ENCODE measurements at places on chromosomes 5 and 9.

DNA sequence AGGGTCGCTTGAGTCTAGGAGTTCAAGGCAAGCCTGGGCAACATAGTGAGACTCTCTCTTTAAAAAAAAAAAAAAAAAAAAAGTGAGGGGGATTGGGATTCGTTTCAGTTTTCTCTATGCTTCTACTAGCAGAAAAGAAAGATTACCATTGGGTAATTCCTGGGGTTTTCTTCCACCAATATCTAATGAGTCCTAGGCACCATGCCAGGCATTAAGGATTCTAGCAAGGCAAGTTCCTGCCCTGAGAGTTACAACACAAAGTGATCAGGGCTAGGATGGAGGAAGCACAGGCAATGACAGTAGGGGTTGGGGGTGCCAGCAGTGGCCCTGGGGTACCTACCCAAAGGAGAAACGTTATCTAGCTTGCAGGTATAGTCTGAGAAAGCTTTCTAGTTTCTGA is 90.8 kb downstream of the PCDH1 start:
- no peak for DNase-seq

DNA sequence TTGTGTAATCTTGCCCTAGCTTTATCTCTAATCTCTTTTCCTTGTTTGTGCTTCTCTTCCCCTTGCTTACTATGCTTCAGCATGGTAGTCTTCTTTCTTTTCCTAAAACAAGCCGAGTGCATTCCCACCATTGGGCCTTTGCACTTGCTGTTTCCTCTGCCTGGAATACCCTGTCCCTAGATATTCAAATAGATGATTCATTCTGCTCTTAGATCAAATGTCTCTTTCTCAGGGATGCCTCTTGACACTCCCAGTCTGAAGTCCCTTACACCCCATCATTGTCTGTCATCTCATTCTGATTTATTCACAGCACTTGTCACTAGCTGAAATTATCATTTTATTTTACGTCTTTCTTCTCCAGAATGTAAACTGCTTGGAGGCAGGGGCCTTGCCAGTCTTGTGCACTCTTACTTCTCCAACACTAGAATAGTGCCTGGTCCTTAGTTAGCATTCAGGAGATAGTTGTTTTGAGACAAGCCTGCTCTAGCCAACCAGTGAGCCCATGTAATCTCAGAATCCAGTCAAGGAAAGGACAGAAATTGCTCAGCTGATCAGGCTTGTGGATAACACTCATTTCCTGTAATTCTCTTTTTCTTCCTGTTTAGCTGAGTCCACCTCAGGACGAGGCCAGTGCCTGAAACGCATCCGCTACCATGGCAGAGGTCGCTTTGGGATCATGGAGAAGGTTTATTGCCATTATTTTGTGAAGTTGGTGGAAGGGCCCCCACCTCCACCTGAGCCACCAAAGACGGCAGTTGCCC is 25.4 kb downstream of the MRPL22 start:
- no peak for DNase-seq

GRCh38 chr9:37902796-37903646 is 906 bp downstream of the SLC25A51 start:
- DNase-seq, result peak; percentile 52

DNA sequence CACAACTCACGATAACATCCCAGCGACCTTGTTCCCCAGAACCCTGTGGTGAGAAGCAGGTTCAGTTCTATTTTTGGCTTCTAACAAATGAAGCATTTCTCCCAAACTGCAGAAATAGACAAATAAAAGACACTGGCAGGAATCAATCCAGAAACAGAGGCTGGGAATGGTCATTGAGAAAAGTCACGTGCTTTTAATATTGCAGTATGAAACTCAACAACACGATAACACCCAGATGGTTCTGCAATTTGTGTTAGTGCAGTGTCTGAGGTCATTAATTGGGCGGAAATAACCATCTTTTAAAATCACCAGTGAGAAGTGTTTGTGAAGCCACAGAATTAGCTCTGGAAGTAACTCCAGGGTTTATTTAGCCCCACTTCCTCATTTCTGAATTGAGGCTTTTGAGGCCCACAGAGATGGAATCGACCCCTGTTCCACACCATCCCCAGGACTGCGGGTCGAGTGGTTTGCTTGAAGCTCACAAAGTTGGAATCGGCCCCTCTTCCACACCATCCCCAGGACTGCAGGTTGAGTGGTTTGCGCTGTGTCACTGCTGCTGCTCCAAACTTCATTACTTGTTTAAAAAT is 164.7 kb upstream of the IRX4 start:
- DNase-seq, result no peak

GRCh38 chr9:93059715-93060578 is 1.4 kb downstream of the SUSD3 start:
- no peak for DNase-seq

DNA sequence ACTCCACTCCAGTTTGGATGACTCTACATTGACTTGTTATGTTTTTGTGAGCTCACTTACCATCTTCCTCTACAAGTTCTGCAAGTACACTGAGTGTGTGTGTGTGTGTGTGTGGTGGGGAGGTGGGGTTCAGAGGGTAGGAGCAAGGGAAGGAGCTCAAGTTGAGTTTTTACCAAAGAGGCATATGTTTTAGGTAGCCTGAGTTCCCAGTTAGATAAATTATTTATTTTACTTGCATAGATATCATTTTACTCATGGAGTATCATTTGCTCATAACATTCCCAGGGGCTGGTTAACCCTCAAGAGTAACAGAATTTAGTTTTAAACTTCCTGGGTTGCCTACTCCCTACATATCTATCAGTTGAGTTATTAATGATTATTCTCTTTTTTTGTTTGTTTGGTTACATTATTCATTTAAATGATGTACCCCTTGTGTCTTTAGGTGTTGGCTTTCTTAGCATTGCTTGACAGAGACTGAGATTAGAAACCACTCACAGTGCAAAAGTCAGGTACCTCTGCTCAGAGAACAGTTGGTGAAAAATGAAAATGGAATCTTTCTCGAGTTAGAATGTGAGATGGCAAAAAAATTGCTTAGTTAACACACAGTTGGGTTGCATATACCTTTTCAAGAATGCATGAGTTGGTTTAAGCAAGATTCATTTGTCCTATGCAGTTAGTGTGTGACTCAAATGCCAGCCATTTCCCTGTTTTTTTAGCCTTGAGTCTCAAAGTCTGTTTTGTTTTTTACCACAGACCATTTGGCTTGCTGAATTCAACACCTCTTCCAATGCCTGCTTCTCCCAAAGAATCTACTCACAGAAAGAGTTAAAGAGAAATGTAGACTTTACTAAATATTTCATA is 29.2 kb downstream of the TNFSF8 start:
- no peak for DNase-seq

GRCh38 chr5:93723681-93724080 is 17.7 kb downstream of the POU5F2 start:
- no peak for DNase-seq

- DNase-seq, result no peak
Measured at GRCh38 chr5:156350256-156350655, 23.3 kb downstream of the SGCD start.

GRCh38 chr5:59104400-59105127 is 521.7 kb downstream of the RAB3C start:
- DNase-seq, result no peak

DNA sequence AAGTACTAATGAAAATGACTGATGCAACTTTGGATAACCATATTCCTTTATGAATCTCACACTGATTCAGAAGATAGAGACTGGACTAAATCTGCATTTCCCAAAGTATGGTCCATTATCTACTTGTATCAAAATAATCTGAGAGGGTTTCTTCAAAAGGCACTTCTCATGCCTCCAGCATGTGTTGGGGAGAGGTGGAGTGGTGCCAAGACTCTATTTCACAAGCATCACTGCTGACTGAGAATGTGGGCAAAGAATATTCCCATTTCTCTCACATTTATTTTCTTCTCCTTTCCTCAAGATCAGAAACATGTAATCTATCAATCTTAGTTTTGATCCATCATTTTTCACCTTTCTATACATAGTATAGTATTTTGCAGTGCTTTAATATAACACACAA is 135.4 kb downstream of the GABRB2 start:
- no peak for DNase-seq

DNA sequence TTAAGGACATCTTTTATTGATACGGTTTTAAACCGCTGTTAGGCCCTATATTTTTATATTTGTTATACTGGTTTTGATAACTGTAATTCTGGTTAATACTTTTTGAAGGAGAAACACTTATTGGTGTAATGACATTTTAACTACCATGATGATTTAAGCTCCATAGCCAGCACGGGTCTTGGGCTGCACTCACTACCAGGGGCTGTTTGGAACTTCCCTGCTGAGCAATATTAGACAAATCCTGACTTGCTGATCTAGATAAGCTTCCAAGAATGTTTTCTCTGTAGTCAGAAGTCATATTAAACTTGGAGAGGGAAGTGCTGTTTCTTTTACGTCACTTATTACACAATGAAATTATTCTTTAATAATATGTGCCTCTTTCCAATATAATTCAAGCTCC is 540.0 kb upstream of the GRAMD2B start:
- DNase-seq, result no peak

DNA sequence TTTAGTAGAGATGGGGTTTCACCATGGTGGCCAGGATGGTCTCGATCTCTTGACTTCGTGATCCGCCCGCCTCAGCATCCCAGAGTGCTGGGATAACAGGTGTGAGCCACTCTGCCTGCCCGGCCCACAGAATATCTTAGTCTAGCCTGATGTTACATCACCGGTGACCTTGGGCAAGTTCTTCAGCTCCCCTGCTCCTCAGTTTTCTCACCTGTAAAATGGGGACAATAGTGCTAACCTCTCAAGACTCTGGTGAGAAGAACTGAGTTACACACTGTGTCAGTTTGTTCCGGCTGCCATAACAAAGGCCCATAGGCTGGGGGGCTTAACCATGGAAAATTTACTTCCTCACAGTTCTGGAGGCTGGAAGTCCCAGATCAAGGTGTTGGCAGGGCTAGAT is 12.5 kb upstream of the HABP4 start:
- no peak for DNase-seq

DNA sequence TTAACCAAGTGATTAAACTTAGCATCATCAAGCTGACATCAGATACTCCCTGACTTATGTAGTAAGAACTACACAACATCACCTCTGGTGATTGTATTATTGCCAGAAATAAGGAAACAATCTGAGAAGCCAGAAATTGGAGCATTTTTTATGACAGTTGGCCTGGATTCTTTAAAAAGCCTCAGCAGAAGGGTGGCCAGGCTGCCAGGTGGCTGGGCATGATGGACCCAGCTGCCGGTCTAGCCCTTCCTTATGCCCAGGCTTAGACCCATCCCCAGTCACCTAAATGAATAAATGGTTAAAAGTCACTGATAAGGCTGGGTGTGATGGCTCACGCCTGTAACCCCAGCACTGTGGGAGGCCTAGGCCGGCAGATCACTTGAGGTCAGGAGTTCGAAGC is 12.8 kb downstream of the OR1K1 start:
- no peak for DNase-seq

DNA sequence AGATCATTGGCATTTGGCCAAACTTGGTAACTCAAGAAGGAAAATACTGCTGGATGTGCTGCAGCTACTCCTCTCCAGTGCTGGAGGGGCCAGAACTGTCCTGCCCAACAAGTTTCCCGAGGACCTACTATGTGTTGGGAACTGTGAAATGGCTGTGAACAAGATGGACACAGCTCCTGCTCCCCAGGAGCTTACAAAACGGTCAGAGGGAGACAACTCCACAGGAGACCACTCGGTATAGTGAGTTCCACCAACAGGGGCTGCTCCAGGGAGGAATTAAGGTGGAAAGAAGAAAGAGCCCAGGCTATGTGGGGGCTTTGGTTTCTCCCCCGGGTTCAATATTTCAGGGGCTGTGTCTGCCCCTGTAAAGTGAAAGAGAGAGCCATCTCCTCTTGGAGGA is 78.8 kb downstream of the GNA14 start:
- DNase-seq, result no peak

GRCh38 chr5:172941067-172941516 is 18.1 kb upstream of the RPL26L1 start:
- DNase-seq, result no peak

- no peak for DNase-seq
Measured at GRCh38 chr5:149063017-149063687, at the start of gene SH3TC2. SH3TC2 (minus strand) TSS chr5:149063062; CDS start chr5:149063022, 40 bp downstream.

DNA sequence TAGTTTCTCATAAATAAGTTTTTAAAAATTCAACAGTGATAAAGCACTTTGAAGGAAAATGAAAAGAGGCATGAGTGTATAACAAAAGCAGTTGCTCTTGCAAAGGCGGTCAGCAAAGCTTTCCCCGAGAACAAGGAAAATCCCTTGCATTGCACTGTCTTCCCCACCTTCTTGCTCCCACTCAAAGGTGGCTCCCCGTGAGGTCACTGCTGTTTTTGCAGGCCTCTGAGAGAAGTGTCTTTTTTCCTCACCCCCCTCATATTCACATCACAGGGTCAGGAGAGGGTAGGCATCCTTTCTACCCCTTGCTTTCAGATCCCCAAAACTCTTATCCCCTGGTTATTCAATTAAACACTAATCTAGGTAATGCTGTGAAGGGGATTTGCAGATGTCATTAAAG is 15.2 kb upstream of the SLC36A1 start:
- DNase-seq, result no peak

DNA sequence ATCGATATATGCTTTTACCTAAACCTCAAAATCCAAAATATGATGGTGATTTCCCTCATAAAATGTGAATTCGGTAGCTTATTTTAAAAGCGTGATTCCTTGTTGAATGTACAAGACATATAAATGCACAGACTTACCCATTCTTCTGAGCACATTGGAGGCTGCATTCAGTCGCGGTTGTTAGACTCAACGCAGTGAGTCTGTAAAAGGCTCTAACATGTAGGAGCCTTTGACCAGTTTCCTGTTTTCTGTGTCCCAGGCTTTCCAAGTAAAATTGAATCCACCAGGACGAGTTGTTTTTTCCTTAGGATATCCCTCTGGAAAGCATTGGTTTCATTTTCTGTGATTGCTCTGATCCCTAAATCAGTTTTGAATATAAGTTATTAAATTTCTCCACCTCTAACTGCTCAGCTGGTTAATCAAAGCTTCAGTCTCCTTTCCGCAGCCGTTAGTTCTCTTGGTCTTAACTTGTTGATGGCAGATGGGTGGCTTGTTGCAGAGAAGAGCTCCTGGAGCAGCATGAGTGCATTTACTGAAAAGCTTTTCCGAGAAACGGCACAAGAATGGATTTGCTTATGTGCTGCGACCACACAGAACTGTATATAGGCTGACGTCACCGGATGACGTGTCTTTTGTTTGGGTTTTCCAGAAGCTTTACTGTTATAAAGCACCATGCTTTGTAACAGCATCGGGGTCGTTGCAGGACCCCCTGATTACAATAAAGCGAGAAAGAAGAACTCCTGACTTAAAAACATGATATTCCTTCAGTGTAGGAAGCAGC is at the start of gene LRRTM2:
Gene LRRTM2 (minus strand): TSS at position 565 of the 781 bp plus-strand sequence. CDS start 424 bp downstream, at position 141.
- no peak for DNase-seq

GRCh38 chr9:522658-523057 is 308.0 kb downstream of the DOCK8 start:
- no peak for DNase-seq

GRCh38 chr9:38652486-38652885 is 32.1 kb upstream of the ANKRD18A start:
- no peak for DNase-seq

Data from activated CD4-positive, alpha-beta T cell treated with anti-CD3 and anti-CD28 coated beads, Interleukin-2, Interleukin-4, amounts not matched to agents 100 ng/mL and 50 ng/mL, durations not matched to agents 16 hours and 8 hours (primary cell).